Stimulated activated naive CD8-positive, alpha-beta T cell treated with anti-CD3 and anti-CD28 coated beads, Interleukin-15, amount 100 ng/mL, for 72 hours (primary cell): ENCODE measurements at places on chromosomes 12 and 14.

- DNase-seq: no peak
Measured at GRCh38 chr14:99612071-99612737, 8.2 kb upstream of the CCDC85C start.

- no peak for DNase-seq
Measured at GRCh38 chr12:87305481-87305880, 723.7 kb downstream of the C12orf50 start.

DNA sequence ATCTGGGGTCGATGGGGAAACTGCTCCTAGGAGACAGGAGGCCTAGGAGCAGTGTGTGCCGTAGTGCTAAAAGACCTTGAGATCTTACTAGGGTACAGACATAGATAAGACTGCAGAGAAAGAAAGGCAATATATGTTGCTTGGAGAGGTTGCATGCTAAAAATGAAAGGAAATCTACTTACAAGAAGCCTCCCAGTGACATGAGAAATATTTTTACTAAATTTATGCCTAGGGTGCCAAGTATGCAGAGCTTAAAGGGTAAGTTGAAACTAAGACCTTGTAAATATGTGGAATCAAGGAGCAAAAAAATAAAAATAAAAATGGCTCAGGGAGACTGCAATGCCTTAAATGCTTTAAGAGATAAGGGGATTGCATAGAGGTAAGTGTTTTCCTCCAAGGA lies 74.8 kb downstream of the PDE6H start:
- DNase-seq: no peak

GRCh38 chr14:102941419-102942011 lies 19.1 kb downstream of the AMN start:
- no peak for DNase-seq

- DNase-seq: no peak
Measured at GRCh38 chr14:50864946-50865345, 6.9 kb upstream of the ABHD12B start.

GRCh38 chr14:54487771-54488170 lies 1.0 kb downstream of the GMFB start:
- DNase-seq: no peak

GRCh38 chr12:131747276-131748177 lies 36.6 kb downstream of the SFSWAP start:
- no peak for DNase-seq

- no peak for DNase-seq
Measured at GRCh38 chr12:20646239-20646827, 48.8 kb upstream of the SLCO1C1 start.

GRCh38 chr12:113062502-113063395 lies 6.2 kb downstream of the DTX1 start:
- DNase-seq: no peak

DNA sequence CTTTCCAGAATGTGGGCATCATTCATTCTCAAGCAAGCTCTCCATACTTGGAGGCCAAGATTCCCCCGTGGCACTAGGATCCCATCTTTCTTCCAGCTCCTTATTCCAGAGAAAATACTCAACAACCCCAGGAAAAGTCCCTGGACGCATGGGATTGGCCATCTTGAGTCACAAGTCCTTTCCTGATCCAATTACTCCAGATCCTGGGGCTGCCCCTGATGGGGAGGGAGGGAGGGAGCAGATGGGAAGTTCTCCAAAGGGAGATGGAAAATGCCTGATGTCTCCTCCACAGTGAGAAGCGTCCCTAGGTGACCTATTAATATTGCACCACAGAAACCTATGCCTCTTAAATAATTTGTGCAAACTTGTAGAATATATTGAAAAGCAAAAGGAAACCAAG lies 12.4 kb upstream of the KCNK13 start:
- no peak for DNase-seq

DNA sequence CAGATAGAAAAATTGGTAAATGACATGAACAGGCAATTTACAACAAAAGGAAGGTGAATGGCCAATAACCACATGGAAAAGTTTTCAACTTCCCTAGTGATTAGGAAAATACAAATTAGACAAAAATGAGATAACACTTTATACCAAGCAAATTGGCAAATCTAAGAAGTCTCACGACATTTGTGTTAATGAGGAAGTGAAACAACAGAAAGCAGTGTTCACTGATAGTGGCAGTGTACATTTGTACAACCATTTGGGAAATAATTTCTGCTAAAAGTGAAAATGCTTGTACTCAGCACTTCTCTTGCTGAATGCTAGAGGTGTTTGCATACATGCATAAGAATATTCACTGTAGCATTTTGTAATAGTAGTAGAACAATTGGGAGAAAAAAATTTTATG lies 126.6 kb downstream of the LLPH start:
- no peak for DNase-seq

- DNase-seq: no peak
Measured at GRCh38 chr12:2696136-2696535, 98.6 kb upstream of the FKBP4 start.

DNA sequence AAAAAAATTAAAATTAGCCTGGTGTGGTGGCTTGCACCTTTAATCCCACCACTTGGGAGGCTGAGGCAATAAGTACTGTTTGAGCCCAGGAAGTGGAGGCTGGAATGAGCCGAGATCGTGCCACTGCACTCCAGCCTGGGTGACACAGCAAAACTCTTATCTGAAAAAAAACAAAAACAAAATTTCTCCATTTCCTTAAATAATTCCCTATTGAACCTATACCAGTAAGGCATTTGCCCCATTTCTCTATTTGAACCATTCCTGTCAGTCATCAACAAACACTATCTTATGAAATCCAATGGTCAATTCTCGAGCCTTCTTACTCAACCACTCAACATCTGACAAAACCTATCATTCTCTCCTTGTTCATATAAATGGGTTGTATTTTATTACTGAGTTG lies 14.7 kb downstream of the SLC2A14 start:
- no peak for DNase-seq

GRCh38 chr14:101506926-101507835 lies 54.1 kb upstream of the DIO3 start:
- no peak for DNase-seq

DNA sequence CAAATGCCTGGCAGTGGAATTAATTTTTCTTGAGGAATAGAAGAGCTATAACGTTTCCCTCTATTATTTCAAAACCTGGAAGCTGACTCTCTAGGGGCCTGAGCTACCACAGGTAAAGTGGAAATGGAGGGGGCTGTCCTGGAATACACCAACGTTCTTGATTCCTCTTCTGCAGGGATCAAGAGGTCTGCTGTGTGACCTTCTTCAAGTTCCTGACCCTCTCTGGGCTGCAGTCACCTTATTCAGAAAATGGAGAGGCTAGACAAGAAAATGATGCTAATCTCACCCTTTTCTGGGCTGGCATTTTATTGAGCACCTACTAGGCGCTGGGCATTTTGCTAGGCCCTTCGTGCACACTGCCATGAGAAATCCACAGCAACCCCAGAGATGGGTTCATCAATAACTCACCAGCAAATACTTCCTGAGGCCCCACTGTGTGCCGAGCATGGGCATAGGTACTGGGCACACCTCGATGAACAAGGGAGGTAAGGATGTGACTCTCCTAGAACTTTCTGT lies 55.2 kb upstream of the DLK1 start:
- DNase-seq: no peak

DNA sequence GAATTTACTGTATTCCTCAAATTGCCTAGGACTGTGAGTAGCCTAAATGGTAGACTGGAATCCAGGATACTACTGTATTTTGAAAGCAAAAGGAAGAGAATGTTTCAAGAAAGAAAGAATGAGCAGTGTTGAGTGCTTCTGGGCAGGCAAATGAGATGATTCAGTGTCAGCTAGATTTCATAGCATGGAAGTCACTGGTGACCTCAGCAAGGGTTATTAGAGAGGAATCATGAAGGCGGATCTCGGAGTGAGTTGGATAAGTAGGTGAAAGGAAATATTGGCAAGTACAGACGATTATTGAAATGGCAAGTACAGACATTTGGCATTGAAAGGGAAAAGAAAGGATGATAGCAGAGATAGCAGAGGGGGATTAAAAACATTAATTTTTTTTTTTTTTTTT lies 27.1 kb downstream of the VRK1 start:
- no peak for DNase-seq

- no peak for DNase-seq
Measured at GRCh38 chr12:118187751-118188435, 52.0 kb downstream of the PEBP1 start.

DNA sequence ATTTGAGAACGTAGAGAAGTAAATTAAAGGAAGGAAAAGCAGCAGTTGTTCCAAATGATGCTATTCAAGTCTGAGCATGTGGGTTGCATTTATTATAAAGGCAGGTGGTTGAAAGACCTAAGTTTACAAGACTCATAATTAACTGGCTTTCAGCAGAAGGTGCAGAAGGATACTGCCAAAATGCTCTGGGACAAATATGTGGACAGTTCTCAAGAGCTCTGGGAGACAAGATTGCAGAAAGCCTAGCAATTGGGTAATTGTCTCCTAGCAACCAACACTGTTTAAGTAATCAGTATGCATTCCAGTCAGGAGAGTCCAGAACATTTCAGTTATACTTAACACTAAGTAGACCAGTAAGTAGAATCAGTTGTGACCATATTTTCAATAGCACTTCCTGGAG lies 131.5 kb downstream of the GPR135 start:
- DNase-seq: no peak

DNA sequence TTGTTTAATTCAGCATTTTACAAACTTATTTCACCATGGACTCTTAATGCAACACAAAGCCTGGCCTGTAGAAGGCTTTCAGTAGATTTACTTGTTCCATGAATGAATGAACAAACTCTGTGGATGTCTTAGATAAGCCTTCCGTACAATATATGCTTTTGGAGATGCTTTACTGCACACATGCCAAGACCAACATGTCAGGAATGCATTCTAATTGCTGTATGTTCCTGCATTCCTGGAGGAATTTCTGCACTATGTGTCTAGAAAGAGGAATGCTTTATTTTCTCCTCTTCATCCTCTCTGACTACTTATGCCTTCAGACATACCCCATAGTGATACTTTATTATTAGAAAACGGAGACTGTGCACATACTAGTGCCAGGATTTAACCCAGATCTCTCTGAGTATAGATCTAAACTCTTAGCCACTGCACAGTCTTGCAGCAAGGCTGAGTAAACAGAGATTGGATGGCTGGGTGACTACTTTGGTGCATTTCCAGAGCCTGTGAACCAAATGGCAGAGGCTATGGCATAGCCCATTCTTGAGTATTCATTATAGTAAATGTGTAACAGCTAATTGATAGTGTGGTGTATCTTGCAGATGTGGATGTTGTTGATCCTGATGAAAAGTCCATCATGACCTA lies 108.2 kb downstream of the SYNE2 start:
- DNase-seq: no peak

DNA sequence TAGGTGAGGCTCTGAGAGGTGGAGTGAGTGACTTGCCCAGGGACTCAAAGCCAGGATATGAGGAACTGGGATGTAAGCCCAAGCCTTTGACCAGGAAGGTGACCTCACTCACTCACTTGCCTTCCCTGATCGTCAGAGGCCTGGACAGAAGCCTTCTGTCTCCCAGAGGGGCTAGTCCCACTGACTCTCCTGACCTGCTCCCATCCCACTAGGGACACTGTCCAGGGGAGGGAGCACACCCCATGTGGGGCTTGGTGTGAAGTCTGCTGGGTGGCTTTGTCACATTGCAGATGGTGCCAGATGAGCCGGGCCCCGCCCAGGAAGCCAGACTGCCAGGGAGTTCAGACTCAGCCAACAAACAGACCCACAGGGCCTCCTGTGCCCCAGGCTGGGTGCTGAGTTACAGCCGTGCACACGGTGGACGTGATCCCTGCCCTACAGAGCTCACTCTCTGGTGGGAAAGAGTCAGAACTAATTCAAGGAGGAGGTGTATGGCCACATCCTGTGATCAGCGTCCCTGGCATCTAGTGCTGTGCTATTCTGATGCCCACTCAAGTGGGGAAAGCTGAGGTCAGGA lies 28.3 kb downstream of the MMAB start:
- no peak for DNase-seq

DNA sequence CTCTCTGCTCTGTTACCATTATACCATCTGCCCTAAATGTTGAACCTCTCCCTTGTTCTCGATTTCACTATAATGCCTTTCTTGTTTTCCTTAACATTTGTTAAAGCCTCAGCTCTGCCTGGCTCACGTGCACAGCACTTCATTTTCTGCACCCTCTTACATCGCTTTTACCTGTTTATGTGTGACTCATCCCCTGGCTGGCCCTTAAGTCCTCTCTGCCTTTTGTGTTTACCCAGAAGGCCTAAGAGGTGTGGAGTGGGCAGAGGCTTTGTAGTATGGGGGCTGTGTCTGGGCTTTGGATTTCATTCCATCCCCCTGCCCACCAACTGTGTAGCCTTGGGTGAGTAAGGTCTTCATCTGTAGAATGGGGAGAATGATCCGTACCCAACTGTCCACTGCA lies 36.5 kb downstream of the UBE3B start:
- DNase-seq: no peak
